Peyer's patch (tissue), 4 donors: ENCODE measurements at places on chromosomes 2 and 18. TPM values are rescaled to one million over a fixed set of nuclear protein-coding genes. Genes with fewer than 3 reads are reported as not detected.
A peak's percentile ranks its signal among the peaks of the same experiment; 100 is the strongest.

DNA sequence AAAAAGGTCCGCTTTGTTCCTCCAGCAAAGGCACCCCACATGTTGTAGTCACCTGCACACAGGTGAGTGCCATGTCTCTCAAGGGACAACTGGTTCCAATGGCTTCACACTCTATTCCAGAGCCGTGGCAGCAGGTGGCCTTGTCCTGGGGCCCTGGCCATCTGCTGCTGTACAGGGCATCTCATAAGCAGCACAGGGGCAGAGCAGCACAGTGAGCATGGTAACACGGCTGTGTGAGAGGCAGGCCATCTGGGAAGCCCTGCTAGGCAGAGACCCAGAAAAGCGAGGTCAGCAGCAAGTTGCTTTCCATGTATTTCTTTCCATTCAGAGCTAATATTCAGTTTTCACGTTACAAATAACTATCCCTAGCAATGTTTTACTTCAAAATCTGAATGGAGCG, 54.7 kb downstream of the CMPK2 start:
- no peak for DNase-seq

Gene RTP5
- total RNA-seq = not detected

Gene KCNG2
- 3.8 TPM for total RNA-seq

Gene IL36B
- total RNA-seq = not detected

GRCh38 chr18:50819027-50819727, 639 bp downstream of the MRO start:
- peak; percentile 79 for DNase-seq

- no peak for DNase-seq
Measured at GRCh38 chr2:234548695-234549420, 52.0 kb upstream of the ARL4C start.

- no peak for DNase-seq
Measured at GRCh38 chr2:240413813-240414429, 21.5 kb upstream of the GPC1 start.

DNA sequence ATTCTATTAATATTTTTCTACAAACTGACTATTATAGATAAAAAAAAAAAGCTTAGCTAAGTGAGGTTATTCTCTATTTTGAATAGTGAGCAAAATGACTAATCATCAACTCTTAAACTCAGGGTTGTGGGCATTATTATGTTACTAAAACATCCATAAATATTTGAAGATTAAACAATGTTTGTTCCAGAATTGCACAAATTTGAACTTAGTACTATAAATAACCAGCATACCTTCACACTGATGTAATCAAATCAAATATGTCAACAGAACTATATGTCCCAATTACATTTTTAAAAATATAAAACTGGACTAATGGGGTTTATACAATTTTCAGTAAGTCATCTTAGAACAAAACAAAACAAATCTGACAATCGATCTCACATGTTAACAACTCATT, 800.9 kb downstream of the LRP1B start:
- no peak for DNase-seq

Gene SERPINB13
- not detected for total RNA-seq

Gene ABCB11
- 0.54 TPM for total RNA-seq

Gene LRRTM1
- not detected for total RNA-seq
